ENCODE measurements at places on chromosomes 16 and 17.
A peak's percentile ranks its signal among the peaks of the same experiment; 100 is the strongest.

DNA sequence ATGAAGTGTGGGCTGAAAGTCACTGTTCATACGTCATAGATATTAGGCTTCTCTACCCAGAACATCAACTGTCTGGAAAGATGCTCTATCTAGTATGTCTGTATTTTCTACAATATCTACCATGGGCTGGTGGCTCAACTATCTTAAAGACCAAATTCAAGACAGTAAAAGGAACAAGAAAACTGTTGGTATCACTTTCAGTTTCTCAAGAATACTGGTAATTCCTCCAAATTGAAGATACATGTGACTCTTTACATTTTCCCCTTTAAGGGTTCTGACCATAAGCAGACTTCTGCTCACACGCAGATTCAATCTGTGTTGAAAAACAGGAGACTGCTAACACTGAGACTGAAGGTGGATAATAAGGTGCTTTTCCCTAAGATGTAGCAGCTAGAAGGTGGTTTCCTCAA, 24.2 kb downstream of the XPO6 start:
- DNase-seq = no peak

DNA sequence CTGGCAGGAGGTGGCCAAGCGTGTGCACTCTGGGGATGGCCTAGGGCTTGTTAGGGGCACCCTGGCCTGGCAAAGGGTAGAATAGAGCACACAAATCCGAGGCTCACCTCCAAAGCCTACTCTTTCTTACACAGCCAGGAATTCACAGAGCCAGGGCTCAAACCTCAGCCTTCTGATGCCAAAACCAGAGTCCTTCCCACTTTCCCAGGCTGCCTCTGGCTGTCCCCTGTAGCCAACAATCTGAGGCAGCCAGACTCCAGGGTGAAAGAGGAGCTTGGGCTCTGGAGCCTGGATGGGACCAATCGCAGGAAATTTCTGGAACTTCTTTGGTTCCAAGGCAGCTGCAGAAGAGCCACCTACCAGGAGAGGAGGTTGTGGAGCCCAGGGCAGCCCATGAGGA, 127.9 kb downstream of the COPRS start:
- no peak for DNase-seq

DNA sequence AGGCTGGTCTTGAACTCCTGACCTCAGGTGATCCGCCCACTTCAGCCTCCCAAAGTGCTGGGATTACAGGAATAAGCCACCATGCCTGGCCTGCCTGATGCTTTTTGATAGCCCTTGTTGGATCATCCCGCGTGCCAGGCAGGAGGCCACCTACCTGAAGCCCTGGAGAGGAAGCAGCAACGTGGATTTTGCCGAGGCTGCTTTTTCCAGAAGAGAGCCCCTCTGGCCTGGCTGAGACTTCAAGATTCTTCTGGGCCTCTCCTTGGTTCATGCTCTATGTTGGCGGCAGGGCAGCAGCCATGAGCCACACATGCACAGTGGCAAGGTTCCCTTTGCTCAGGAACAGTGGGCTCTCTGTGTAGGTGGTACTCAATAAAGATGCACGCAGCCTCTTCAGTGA, 11.5 kb downstream of the KATNB1 start:
- no peak for DNase-seq

- DNase-seq = no peak
Observed at GRCh38 chr17:15926039-15926740, 18.7 kb upstream of the ADORA2B start.

- no peak for DNase-seq
Observed at GRCh38 chr17:47707056-47707804, 13.3 kb downstream of the TBKBP1 start.

GRCh38 chr17:10737168-10737622, 7.4 kb upstream of the TMEM220 start:
- DNase-seq = no peak

DNA sequence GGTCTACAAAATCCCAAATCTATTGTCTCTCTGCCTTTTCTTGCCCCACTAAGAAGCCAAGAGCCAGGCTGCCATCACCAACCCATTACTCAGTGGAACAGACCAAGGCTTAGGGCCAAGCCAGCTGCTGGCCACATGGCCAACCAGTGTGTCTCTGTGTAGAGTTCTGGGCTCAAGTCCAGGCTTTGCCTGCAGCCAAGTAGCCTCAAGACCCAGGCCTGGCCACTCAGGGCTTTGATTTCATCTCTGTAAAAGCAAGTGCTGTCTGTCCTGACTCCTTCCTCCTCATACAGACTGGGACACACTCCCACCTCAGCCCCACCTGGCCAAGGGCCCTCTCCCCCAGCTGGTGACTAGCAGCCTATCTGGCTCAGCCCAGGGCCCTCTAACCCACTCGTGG, 14.6 kb downstream of the SREBF1 start:
- DNase-seq = no peak

DNA sequence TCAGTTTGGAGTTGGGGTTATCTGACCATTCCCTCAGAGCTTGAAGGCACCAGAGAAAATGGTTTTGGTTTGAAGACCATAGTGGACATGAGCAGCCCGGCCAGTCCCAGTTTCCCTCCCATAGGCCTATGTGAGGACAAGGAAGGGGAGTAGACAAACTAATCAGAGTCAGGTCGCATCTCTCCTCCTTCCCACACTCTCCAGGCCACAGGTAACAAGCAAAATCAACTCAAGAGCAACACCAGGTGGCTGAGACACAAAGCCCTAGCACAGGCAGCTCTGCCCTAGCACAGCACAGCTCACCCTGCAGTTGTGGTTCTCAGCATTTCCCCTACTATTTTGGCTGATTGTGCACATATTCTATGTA, 7.2 kb downstream of the SUPT4H1 start:
- DNase-seq = no peak

- no peak for DNase-seq
Observed at GRCh38 chr17:49795372-49795771, 6.9 kb downstream of the KAT7 start.

GRCh38 chr17:74217888-74218287, 4.5 kb downstream of the TTYH2 start:
- peak; percentile 34 for DNase-seq

DNA sequence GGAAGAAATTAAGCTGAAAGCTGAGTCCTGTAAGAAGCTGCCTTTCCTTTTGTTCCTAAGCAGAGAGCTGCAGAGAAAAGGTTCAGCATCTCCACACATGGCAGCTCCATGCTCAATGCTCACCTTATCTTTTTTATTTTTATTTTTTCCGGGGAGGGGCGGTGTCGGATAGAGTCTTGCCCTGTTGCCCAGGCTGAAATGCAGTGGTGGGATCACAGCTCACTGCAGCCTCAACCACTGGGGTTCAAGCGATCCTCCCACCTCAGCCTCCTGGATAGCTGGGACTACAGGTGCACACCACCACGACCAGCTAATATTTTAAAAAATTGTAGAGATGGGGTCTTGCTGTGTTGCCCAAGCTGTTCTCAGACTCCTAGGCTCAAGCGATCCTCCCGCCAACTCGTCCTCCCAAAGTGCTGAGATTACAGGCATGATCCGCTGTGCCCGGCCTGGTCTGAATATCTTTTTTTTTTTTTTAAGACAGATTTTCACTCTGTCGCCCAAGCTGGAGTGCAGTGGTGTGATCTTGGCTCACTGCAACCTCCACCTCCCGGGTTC, 28.3 kb upstream of the CIBAR2 start:
- DNase-seq = no peak

GRCh38 chr17:62882878-62883277, 74.8 kb upstream of the MARCHF10 start:
- DNase-seq = no peak

DNA sequence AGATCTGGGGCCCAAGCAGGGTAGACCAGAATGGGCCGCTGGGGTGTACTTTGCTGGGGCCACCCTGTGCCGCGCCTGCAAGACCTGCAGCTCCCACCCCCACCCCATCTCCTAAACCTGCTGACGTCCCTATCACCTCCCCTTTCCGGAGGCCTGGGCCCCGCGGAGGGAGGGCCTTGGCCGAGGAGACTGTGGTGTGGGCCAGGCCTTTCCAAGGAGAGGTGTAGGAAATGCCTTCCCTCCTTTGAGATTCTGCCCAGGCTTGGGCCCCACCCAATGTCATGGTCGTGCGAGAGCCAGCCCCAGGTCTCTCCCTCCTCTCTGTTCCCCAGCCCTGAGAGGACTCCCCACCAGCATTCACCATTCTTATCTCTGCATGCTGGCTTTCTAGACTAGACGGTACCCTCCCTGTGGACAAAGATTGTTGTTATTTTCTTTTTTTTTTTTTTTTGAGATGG, 3.9 kb upstream of the WFIKKN2 start:
- no peak for DNase-seq

GRCh38 chr16:61555718-61556441, 480.4 kb downstream of the CDH8 start:
- no peak for DNase-seq

DNA sequence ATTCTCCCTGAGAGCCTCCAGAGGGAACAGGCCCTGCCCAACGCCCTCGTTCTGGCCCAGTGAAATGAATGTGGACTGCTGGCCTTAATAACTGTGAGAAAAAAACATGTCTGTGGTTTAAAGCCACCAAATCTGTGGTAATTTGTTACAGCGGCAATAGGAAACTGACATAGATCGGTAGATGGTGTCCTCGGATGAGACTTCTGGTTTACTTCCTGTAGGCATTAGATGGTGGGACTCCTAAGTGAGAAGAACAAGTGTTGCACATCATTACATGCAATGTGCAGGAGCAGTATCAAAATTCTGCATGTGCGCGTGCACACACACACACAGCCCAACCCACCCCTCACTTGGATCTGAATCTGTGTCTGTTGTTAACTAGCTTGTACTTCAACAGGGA, 42.0 kb downstream of the CDK5R1 start:
- DNase-seq = no peak

DNA sequence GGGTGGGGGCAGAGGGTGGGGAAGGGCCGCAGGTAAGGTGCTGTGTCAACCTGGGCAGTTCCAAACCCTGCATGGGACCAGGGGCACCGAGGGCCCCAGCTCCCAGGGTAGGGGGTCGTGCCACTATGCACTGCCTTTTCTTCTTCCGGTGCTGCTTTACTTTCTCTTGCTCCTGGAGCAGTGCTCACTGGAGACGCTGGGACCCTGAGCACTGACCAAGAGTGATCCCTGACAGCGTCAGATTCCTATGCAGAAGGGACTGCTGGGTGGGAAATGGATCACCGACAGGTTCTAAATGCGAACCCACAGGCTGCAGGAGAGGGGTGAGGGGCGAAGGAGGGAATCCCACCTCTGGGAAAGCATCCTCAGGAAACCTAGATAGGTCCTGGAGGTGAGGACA, 470.1 kb downstream of the SOX9 start:
- DNase-seq = no peak

DNA sequence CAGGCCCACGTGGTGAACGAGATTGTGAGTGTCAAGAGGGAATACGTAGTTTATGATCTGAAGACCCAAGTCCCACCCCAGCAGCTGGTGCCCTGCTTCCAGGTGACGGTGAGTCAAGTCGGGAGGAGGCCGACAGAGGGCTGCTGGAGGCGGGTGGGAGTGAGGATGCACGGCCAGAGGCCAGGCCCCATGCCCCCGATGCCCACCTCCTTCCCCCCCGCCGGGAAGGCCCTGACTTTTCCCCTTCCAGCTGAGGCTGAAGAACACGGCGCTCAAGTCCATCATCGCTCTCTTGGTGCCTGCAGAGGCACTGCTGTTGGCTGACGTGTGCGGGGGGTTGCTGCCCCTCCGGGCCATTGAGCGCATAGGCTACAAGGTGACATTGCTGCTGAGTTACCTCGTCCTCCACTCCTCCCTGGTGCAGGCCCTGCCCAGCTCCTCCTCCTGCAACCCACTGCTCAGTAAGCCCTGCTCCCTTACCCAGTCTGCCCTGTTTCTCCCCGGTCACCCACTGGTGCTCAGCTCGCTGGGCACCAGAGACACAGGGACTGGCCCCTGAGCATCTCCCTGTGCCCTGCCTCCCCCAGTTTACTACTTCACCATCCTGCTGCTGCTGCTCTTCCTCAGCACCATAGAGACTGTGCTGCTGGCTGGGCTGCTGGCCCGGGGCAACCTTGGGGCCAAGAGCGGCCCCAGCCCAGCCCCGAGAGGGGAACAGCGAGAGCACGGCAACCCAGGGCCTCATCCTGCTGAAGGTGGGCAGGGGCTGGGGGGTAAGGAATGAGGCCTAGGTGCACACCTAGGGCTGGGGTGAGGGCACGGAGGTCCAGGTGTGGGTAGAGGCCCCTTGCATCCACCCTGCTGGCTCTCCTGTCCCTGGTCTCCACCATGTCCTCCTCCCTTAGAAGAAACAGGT, 2.6 kb downstream of the ZACN start:
- DNase-seq = no peak

- peak; percentile 37 for DNase-seq
Observed at GRCh38 chr17:79114458-79115301, 40.1 kb downstream of the ENGASE start.

GRCh38 chr17:37043201-37043600, 94.4 kb downstream of the AATF start:
- no peak for DNase-seq

GRCh38 chr17:37725021-37725595, 19.8 kb downstream of the HNF1B start:
- no peak for DNase-seq

DNA sequence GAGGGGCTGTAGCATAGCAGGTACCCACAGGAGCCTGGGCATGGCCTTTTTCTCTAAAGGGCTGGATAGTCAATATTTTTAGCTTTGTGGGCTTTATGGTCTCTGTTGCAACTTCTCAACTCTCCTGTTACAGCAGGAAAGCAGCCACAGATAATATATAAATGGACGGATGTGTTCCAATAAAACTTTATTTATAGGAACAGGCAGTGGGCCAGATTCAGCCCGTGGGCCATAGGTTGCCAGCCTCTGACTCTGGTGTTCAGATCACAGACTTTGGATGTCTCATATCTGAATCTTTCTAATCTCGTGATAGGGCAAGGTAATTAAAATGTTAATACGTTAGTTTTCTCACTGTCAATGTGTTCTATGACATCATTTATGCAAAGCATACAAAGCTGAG, 136.4 kb downstream of the WWOX start:
- no peak for DNase-seq

DNA sequence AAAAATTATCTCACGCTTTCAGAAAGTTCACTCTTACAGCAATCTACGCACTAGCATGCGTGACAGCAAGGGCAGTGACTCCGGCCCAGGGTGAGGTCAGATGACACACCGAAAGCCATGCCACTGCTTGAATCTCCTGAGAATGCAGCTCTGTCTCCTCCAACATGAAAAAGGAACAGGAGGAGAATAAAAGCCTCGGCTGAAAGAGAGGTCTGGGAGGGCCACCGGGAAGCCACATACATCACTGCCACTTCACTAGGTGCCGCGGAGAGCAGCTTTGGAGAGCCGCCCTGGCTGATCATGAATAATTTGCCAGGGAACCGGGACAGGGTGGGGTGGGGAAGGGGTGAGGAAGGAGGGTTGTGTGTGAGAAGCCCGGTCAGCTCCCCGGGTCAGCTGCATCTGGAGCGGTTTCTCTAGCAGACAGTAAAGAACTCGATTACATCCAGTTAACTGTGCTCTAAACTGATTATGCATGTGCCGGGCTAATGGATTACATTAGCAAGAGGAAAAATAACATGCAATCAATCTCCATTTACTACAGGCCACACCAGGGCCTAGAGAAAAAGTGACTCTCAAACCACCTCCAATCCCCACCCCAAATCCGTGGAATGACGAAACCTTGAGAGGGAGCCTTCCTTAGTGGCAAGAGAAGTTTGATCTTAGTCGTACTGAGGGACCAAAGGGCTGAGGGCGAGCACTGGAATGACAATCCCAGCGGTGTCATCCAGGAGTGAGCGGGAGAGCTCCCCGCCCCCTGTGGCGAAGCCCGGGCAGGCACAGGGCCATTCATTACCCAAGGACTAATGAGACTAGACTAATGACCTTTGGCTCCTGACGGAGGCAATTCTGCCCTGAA, 100.3 kb downstream of the ZFHX3 start:
- DNase-seq = no peak

GRCh38 chr17:40360091-40360490, 4.4 kb downstream of the GJD3 start:
- DNase-seq = no peak

- no peak for DNase-seq
Observed at GRCh38 chr17:235831-236640, 54.6 kb upstream of the DOC2B start.
